ENCODE measurements at places on chromosomes 7 and 10.

GRCh38 chr7:96426027-96426426 is 104.1 kb upstream of the SLC25A13 start:
- DNase-seq, result no peak

DNA sequence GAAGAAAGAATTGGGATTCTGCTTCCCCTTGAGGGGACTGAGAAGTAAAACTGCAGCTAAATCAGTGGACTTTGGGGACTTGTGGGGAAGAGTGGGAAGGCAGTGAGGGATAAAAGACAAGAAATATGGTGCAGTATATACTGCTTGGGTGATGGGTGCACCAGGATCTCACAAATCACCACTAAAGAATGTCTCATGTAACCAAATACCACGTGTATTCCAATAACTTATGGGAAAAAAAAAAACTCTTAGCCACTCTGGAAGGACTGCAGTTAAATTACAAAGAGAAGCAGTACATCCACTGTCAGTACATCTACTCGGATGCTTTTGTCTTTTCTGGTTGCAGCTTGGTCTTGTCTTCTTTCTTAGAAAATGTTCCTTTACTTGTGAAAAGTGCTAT is 27.4 kb upstream of the GOT1 start:
- no peak for DNase-seq

- peak; percentile 43 for DNase-seq
These were observed 262.8 kb upstream of the AOAH start for GRCh38 chr7:36986948-36987724.

GRCh38 chr10:31768467-31768866 is 160.2 kb downstream of the ARHGAP12 start:
- DNase-seq, result no peak

- DNase-seq, result peak; percentile 31
These were observed 535 bp downstream of the BTRC start for GRCh38 chr10:101354328-101355071.

DNA sequence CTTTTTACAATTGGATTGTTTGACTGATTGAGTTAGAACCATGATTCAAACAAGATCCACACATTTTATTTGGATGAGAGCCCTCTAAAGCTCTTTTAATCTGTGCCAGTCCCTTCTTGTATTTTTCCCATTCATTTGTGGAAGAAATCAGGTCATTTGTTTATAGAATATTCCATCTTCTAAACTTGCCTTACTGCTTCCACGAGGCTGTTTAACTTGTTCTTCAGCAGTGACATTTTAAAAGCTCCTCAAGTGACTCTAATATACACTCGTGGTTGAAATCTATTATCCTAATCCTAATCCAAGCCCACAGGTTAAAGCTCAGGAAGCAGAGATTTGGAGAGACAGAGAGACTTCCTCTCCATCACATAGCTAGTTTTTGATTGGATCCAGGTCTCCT is 155.4 kb upstream of the SVIL start:
- DNase-seq, result no peak
